Mesothelial cell of epicardium (in vitro differentiated cells): ENCODE measurements at places on chromosomes 16 and 17.

GRCh38 chr16:715477-716199 is 720 bp downstream of the METRN start:
- peaks cover 44% of the 10 kb centered on the region for H3K27me3 ChIP-seq
- H3K27ac ChIP-seq: no peak overlapping the region
- H3K4me1 ChIP-seq: peaks cover 13% of the 10 kb centered on the region
- H3K36me3 ChIP-seq: no peaks in the 10 kb centered on the region
- peak overlapping the region; percentile 56 for H3K4me3 ChIP-seq
- DNase-seq: no peak

GRCh38 chr17:77995146-77995852 is 36.8 kb downstream of the TNRC6C start:
- no peaks in the 10 kb centered on the region for H3K27me3 ChIP-seq
- H3K36me3 ChIP-seq: no peaks in the 10 kb centered on the region
- no peak overlapping the region for H3K27ac ChIP-seq
- DNase-seq: no peak
- peaks cover 1% of the 10 kb centered on the region for H3K4me1 ChIP-seq

DNA sequence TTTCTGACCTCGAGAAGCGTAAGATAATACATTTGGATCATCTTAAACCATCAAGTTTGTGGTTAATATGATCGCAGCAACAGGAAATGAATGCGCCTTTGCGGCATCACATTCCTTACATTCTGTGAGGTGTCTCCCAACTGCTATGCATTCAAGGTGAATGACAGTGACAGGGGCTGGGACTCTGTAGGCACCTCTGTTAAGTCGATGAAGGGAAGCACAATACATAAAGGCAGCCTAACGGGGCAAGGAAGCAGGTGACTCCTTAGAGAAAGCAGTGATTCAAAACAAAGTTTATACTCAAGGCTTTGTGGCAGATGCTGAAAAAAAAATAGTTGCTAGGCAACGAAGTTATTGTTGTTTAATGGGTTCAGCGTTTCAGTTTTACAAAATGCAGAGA is 21.6 kb upstream of the EVPL start:
- H3K27me3 ChIP-seq: no peaks in the 10 kb centered on the region
- peaks cover 5% of the 10 kb centered on the region for H3K4me1 ChIP-seq
- H3K36me3 ChIP-seq: peaks cover 54% of the 10 kb centered on the region
- no peak overlapping the region for H3K27ac ChIP-seq
- H3K4me3 ChIP-seq: no peak overlapping the region

GRCh38 chr16:21592191-21592590 is 7.2 kb upstream of the METTL9 start:
- no peak overlapping the region for H3K27ac ChIP-seq
- DNase-seq: no peak
- H3K4me1 ChIP-seq: peaks cover 5% of the 10 kb centered on the region
- H3K4me3 ChIP-seq: no peak overlapping the region

- H3K27ac ChIP-seq: no peak overlapping the region
- H3K27me3 ChIP-seq: no peaks in the 10 kb centered on the region
- peaks cover 1% of the 10 kb centered on the region for H3K36me3 ChIP-seq
- DNase-seq: no peak
- no peaks in the 10 kb centered on the region for H3K4me1 ChIP-seq
- H3K4me3 ChIP-seq: no peak overlapping the region
Observed at GRCh38 chr16:58699151-58699550, 14.6 kb upstream of the SLC38A7 start.

GRCh38 chr16:88014252-88014781 is 63.1 kb downstream of the BANP start:
- no peak overlapping the region for H3K27ac ChIP-seq
- peaks cover 14% of the 10 kb centered on the region for H3K36me3 ChIP-seq
- DNase-seq: no peak
- H3K27me3 ChIP-seq: no peaks in the 10 kb centered on the region

GRCh38 chr17:76262732-76263344 is 2.3 kb upstream of the UBALD2 start:
- H3K4me1 ChIP-seq: peaks cover 35% of the 10 kb centered on the region
- H3K4me3 ChIP-seq: no peak overlapping the region
- DNase-seq: no peak
- H3K27ac ChIP-seq: peak overlapping the region; percentile 91

- DNase-seq: no peak
- no peaks in the 10 kb centered on the region for H3K36me3 ChIP-seq
- H3K27ac ChIP-seq: no peak overlapping the region
- H3K27me3 ChIP-seq: peaks cover 16% of the 10 kb centered on the region
Observed at GRCh38 chr17:66938656-66939055, 25.9 kb upstream of the CACNG4 start.

DNA sequence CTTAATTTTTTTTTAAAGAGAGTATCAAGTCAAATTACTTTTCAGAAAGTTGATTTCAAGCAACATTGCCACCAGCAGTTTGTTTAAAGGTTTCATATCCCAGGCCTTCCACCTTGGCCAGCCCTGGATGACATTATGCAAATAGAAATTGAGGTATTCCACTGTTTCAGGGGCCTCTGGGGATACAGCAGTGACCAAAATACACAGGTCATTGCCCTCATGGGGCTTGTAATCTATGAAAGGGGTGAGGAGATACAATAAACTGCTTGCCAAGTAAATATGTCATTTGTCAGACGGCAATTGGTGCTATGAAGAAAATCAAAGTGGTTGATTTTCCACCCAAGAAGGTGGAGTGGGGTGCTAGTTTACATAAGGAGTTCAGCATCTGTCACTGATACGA is 37.8 kb upstream of the TMC5 start:
- H3K4me1 ChIP-seq: peaks cover 13% of the 10 kb centered on the region

GRCh38 chr16:58678716-58679115 is 5.9 kb downstream of the SLC38A7 start:
- no peak overlapping the region for H3K4me3 ChIP-seq
- H3K36me3 ChIP-seq: peaks cover 21% of the 10 kb centered on the region
- H3K27me3 ChIP-seq: no peaks in the 10 kb centered on the region
- peaks cover 5% of the 10 kb centered on the region for H3K4me1 ChIP-seq

- H3K27ac ChIP-seq: peak overlapping the region; percentile 28
- H3K27me3 ChIP-seq: no peaks in the 10 kb centered on the region
- peaks cover 11% of the 10 kb centered on the region for H3K4me1 ChIP-seq
- no peak overlapping the region for H3K4me3 ChIP-seq
- DNase-seq: no peak
Observed at GRCh38 chr17:63398680-63399079, 47.4 kb downstream of the CYB561 start.

- DNase-seq: no peak
- H3K27me3 ChIP-seq: peaks cover 18% of the 10 kb centered on the region
- H3K36me3 ChIP-seq: no peaks in the 10 kb centered on the region
- H3K4me3 ChIP-seq: no peak overlapping the region
- no peak overlapping the region for H3K27ac ChIP-seq
Observed at GRCh38 chr16:9151074-9151473, 59.6 kb downstream of the HAPSTR1 start.
